ENCODE measurements at places on chromosomes 13 and 19.

DNA sequence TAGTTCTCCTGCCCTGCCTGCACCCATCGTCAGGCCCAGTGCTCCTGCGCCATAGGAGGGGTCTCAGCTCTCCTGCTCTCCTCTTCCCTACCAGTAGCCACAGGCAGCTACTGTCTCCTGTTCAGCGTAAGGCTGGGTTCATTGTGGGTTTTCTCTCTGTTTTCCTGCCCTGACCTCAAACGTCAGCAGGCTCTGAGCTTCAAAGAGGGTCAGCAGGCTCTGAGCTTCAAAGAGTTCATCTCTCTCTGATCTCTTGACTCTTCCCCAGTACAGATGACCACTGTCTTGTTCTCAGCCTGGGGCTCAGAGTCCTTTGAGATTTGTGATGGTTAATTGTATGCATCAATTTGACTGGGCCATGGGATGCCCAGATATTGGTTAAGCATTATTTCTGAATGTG lies 4.6 kb upstream of the CPB2 start:
- DNase-seq, result peak; percentile 71

- peak; percentile 52 for DNase-seq
These were observed 626 bp upstream of the BCL3 start for GRCh38 chr19:44747739-44748425.

DNA sequence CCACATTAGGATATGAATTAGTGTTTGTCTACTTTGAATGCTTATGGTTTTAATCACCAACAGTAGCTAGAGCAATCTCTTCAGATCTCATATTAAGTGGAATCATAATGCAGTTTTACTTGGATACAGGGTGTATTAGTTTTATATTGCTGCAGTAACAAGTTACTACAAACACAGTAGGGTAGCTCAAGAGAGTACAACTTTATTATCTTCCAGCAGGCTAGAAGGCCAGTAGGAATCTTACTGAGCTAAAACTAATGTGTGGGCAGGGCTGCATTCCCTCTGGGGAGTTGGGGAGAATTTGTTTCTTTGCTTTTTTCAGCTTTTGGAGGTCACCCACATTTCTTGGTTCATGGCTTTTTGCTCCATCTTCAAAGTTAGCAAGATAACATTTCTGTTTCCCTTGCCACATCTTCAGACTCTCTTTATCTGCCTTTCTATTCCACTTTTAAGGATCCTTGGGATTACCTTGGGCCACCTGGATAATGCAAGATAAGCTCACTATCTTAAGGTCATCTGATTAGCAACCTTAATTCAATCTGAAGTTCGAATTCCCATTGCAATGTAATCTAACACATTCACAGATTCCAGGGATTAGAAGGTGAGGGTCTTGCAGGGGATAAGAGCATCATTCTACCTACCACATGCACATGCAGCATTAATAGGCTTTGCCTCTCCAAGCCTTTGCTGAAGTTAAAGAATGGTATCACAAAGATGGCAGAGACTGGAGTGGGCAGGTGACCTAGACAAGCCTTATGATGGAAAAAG lies 134.1 kb upstream of the SLC10A2 start:
- DNase-seq, result no peak

- DNase-seq, result no peak
These were observed 24.8 kb upstream of the LILRA2 start for GRCh38 chr19:54548806-54549205.

DNA sequence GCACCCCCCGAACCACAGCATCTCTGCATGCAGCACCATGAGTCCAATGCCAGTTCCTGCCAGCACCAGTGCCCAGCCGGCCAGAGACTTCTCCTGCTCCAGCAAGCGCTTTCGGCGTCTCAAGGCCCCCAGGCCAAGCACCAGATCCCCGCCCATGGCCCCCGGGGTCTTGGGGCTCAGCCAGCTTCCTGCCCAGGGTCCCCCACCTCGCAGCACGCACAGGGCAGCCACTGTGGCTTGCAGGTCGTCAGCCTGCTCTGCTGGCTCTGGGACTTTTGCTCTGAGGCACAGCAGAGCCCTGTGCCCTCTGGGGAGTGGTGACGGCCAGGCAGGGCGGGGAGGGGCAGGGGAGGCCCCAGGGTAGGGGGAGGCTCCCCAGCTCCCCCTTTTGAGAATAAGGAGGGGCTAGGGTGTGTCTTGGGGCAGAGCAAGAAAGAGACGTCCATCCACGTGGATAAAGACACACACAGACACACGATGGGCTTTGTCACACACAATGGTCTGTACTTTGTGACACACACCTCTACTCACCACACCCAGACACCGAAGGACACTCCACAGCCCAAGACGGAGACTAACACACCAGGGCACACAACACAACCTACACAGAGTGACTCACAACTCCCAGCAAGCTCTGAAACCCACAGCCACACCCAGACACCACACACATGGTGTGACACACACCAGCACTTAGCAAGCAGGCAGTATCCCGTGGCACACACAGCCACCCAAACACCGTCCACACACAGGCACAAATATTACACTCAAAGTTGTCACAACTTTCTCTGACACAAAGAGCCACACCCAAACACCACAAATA lies at the start of gene KCNN4:
KCNN4 (minus strand) TSS at position 268 of the 820 bp plus-strand sequence; CDS start at position 156, 112 bp downstream.
- DNase-seq, result no peak

GRCh38 chr19:7676376-7676775 lies 514 bp upstream of the MCEMP1 start:
- DNase-seq, result no peak

DNA sequence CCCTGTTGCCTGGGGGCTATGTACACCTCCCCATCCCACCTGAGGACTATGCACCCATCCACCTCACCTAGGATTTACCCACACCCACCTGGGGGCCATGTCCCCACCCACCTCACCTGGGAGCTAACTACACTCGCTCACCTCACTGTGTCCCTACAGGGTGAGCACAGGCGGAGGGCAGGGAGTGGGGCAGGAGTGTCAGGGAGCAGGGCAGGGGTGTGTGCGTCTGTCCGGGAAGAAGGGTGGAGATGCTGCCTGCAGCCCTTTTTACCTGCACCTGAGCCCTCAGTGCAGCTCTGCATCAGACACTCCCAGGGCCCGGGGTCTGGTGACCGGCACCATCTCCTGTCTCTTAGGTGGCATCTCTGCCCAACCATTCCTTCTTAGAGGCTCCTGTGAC lies 10.6 kb upstream of the CPAMD8 start:
- DNase-seq, result no peak

DNA sequence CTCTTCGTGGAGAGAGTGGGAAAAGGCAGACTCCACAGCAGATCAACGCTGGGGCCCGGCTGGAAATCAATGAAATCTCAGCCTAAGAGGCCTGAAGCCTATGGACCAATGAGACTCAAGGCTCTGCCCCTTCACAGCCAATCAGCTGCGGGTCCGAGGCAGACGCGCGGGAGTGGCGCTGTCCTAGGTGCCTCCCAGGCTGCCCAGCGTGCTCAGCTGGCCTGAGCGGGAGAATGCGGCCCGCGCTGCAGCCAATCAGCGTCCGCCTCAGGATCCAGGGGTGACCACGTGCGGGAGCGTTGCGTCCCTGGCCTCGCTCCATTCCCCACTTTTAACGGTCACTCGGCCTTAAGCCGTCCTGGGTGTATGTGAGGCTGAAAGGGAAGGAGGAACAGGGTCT lies at the start of gene ZBTB32:
ZBTB32 (plus strand) TSS at position 341 of the 400 bp plus-strand sequence. CDS start 10,069 bp downstream, outside the sequence.
- DNase-seq, result no peak

GRCh38 chr13:40165316-40165932 lies 501.0 kb downstream of the FOXO1 start:
- DNase-seq, result no peak

GRCh38 chr13:41458187-41458760 lies 924 bp downstream of the RGCC start:
- DNase-seq, result no peak

DNA sequence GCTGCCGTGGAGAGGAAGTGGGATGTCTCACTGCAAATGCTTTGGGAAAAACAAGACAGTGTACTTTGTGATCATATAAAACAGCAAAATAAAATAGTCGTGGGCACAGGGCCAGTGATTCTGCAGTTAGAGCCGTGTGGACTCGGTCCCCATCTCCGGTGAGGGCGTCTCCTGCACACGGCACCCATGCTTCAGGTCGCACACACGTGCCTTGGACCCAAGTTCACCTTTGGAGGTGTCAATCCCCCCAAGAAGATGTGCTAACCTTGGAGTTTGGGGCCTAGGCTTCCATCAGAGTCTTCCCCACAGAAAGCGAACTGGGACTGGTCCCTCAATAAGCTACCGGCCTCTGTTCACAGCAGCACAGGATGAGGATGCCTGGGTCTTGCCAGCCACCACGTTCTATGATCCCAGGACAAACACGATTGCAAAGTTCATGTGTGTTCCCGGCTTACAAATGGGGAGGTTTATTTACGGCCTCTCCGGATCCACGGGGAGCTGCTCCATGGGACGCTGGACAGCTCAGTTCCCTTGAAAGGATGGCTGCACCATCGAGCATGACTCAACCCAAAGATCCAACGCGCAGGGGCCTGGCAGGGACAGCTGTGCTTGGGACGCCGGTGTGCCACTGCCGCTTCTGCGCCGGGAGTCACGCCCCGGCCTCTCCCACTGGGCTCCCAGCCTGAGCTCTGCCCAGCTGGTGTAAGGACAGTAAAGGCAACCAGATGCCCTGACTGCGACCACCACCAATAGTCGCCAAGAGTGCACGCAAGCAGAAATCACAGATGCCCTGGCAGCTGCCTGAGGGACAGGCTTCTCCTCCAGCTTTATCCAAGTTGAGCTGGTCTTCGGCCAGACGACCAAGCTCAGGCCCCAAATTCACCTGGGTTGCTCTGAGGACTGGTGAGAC lies 8.6 kb downstream of the GAS6 start:
- no peak for DNase-seq

DNA sequence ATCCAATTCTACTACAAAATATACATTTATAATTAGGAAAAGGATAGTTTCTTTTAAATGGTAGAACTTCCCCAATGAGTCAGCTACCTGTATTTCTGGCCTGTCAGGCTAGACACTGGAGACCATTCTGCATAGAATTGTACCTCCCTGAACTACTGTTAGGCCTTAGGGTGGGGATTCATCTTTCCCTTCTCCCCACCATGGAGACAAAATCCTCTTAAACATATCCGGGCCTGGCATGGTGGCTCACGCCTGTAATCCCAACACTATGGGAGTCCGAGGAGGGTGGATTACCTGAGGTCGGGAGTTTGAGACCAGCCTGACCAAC lies 24.5 kb upstream of the TPT1 start:
- no peak for DNase-seq

DNA sequence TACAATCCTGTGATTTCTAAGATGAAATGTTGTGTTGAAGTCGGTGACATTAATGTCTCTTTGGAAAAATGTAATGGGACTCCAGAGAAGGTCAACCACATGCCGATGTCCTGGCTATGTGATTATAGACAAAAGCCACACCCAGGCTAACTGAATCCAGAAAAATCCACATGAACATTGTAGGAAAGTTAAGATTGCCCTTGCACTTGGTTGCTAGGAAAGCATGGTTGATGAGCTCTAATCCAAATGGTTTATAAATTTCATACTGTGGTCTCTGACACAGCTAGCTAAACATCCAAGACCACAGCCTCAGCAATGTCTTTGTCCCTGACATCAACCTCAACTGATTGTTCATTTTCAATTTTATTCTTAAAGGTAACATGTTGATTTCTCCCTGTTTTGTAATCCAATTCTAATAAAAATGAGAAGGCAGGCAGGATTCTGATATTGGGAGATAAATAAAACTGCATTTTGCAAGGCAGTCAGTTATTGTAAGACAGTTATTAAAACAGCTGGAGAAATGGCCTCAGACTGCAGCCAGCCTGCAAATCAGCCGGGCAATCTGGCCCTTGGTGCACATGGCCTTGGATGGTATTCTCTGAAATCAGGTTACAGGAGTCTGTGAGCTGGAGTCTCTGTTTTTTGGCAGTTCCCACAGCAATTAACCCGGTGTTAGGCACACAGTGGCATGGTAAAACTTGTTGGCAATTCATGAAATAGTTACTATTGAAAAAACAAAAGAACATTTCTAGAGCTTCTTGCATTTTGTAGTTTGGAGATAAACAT lies 93.9 kb downstream of the STARD13 start:
- DNase-seq, result no peak

- DNase-seq, result no peak
These were observed 17.0 kb downstream of the ZFP82 start for GRCh38 chr19:36401475-36401874.

GRCh38 chr19:18156841-18157464 lies 4.0 kb downstream of the PIK3R2 start:
- peak; percentile 69 for DNase-seq

DNA sequence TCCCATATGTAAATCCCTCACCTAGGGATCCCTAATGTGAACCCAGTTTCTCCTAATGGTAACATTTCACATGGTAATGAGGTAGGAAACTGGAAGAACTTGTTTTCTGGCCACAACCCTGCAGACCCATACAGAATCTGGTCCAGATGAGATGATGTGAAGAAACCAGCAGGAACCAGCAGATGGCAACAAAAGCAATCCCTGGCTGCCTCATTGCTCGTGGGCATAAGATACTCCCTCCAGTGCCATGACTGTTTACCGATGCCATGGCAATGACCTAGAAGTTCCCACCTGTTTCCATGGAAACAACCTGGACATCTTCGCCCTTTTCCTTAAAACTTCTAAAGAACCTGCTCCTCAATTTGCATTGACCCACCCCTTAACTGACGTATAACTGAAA lies 1.4 kb upstream of the CD209 start:
- peak; percentile 59 for DNase-seq

GRCh38 chr13:51311957-51312520 lies 27.5 kb upstream of the SERPINE3 start:
- DNase-seq, result peak; percentile 43

- peak; percentile 30 for DNase-seq
These were observed 103.5 kb upstream of the SERP2 start for GRCh38 chr13:44270150-44270549.

GRCh38 chr19:678791-679388 lies 2.7 kb downstream of the FSTL3 start:
- DNase-seq, result no peak

DNA sequence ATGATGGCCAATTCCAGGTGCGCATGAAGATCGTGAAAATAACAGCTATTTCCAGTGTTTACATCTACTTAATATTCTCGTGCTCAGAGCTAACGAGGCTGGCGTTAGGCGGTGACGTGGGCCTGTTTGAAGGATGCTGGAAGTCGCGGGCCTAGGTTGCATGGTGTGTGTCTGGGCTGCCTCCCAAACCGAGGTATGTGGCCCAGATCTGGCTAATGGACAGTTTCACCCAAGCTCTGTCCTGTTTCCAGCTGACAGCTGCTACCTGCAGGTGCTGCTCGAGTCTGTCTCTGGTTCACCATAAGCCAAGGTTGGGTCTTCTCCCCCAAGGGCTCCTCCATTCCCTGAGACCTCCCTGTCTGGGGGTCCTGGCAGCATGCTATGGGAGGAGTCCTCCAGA lies 40.5 kb upstream of the KCTD15 start:
- DNase-seq, result no peak

GRCh38 chr19:48676887-48677286 lies 4.1 kb upstream of the NTN5 start:
- no peak for DNase-seq

GRCh38 chr13:111911754-111912452 lies 155.0 kb upstream of the SOX1 start:
- DNase-seq, result no peak

- no peak for DNase-seq
These were observed 124.1 kb downstream of the PCCA start for GRCh38 chr13:100212904-100213553.

- no peak for DNase-seq
These were observed 5.4 kb downstream of the UCHL3 start for GRCh38 chr13:75554981-75555380.

GRCh38 chr13:51892657-51893056 lies 30.9 kb downstream of the CCDC70 start:
- DNase-seq, result no peak

Data from SK-MEL-5 (cell line).